ENCODE measurements at places on chromosomes 12 and 14.

GRCh38 chr14:105353136-105353535 lies 38.6 kb downstream of the PACS2 start:
- DNase-seq, result no peak

DNA sequence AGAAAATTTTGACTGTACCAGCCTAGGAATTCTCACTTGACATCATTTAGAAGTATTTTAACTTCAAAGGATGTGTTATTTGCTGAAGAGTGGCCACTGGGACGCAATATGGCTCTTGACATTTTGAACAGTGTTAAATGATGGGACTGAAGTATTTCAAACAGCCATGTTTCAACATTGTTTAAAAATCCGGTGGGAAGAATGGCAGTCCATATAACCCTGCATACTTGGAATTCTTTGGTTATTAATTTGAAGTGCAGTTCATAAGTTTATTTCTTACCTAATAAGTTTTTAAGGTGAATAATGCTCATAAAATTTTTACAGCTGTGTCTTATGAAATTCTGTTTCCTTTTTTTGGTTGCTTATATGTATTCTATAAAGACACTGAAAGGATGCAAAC lies 8.3 kb downstream of the TMTC2 start:
- DNase-seq, result no peak

- DNase-seq, result no peak
Observed at GRCh38 chr12:71665090-71665463, 976 bp downstream of the THAP2 start.

- DNase-seq, result no peak
Observed at GRCh38 chr12:132125736-132126135, 18.4 kb downstream of the DDX51 start.

- DNase-seq, result no peak
Observed at GRCh38 chr12:72024613-72025012, 86.0 kb downstream of the TPH2 start.

- DNase-seq, result no peak
Observed at GRCh38 chr12:32692358-32692757, 13.3 kb downstream of the DNM1L start.

- no peak for DNase-seq
Observed at GRCh38 chr14:22976620-22977433, 5.5 kb downstream of the AJUBA start.

DNA sequence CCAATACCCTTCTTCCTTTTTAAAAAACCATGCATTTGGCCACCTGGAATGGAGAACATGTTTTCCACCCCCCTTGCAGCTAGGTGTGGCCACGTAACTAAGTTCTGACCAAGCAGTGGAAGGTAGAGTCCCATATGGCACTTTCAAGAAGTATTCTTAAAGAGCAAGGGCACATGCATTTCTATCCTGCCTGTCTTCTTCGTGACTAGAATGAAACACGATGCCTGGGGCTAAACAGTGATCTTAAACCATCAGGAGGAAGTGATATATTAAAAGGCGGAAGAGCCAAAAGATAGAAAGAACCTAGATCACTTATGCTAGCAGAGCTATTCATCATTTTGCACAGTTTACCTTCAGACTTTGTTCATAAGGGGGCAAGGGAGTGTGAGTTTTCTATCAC lies 16.0 kb upstream of the DDX11 start:
- DNase-seq, result no peak

- no peak for DNase-seq
Observed at GRCh38 chr14:50002926-50003212, 110.0 kb downstream of the ARF6 start.

- DNase-seq, result no peak
Observed at GRCh38 chr14:21169573-21169972, 13.7 kb upstream of the OR5AU1 start.

GRCh38 chr14:105480807-105481801 lies 5.6 kb upstream of the CRIP1 start:
- DNase-seq, result peak; percentile 79

GRCh38 chr14:102063109-102063807 lies 23.6 kb downstream of the HSP90AA1 start:
- peak; percentile 48 for DNase-seq

DNA sequence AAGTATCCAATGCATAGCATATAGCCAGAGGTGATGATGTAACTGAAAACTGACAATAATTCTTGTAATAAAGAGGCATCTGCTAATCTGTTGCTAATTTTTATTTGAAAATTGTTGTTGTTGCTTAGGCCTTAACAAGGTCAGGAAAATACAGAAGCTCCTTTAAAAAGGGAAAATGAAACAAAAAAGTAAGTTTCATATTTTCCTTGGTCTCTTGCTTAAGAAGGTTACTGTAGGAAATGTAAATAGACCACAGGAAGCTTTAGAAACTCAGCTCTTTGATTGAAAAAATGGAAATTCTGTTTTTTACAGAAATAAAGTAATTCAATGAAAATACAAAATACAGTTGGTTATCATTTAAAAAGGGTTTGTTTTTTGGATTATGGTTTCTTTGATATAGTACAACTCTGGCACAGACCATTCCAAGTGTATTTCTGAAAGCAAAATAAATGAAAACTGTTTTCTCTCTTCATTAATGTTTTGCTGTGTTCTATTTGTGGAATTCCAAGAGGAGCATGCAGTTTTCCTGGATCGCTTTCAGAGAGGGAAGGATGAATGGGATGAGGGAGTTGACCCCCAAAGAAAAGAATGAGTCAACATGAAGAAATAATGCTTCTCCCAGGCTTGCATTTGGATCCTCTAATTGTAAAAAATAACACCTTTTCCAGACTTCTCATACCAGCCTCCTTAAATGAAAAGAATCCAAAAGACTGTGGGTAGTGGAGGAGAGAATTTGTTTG lies 398.0 kb upstream of the FAR2 start:
- no peak for DNase-seq

DNA sequence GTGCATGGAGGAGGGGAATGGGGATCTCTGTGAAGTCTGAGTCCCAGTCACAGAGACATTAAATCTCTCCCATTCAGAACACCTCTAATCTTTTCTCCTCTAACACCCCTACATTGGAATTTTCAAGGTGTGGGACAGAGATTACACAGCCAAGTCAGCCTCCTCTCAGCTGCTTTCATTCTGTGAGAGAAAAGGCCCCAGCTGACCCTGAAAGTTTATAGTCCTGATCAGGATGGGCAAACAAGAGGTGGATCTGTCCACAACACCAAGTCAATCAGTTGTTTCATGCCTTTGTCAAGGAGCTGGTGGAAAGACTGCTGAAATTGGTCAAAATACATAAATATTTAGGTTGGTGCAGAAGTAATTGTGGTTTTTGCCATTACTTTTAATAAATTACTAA lies 218.9 kb downstream of the SEC23A start:
- DNase-seq, result no peak

DNA sequence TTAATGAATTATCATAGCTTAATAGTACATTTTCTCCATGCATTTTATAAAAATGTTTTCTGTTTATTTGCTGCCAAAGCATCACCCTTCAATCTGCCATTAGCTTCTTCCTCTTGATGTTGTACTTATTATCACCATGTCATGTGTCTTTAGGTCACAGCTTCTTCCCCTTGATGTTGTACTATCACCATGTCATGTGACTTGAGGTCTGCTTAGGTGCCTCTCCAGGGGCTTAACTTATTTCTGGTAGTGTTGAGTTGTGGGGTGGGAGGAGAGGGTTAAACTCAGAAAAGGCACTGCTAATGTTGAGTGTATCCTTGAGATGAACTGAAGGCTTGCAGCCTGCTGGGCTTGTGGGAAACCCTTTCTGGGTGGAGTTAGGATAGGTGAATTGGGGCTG lies 87.8 kb downstream of the DAAM1 start:
- DNase-seq, result no peak

DNA sequence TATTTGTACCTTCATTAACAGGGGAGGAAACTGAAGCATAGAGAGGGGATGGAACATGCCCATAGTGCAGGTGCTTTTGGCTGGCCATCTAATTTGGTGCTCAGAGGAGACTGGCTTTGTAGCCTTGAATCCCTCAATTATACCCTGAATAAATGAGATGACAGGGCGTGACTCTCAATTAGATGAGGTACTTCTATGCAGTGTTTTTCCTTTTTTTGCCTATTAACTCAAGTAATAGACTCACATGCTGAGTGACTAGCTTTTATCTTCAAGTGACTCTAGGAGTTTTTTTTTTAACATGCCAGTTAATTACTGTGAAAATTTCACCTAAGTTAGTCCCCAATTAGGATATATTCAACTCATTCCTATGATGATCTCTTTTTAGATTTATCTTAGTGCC lies 243.7 kb downstream of the DACT1 start:
- DNase-seq, result no peak

GRCh38 chr12:106138633-106139421 lies at the start of gene NUAK1:
Gene NUAK1, minus strand, starts transcription at chr12:106138954. Its CDS starts 301 bp downstream, at chr12:106138653.
- peak; percentile 11 for DNase-seq

All from stimulated activated CD8-positive, alpha-beta memory T cell treated with anti-CD3 and anti-CD28 coated beads, Interleukin-12 subunit alpha, Interleukin-12 subunit beta, amount 100 ng/mL, for 4 hours (primary cell).